ENCODE measurements at places on chromosomes 7 and 10.

GRCh38 chr10:119029613-119030420 is at the start of gene NANOS1:
Gene NANOS1 (plus strand): TSS chr10:119029714. CDS start chr10:119029802, 88 bp downstream.
- no peak for DNase-seq

DNA sequence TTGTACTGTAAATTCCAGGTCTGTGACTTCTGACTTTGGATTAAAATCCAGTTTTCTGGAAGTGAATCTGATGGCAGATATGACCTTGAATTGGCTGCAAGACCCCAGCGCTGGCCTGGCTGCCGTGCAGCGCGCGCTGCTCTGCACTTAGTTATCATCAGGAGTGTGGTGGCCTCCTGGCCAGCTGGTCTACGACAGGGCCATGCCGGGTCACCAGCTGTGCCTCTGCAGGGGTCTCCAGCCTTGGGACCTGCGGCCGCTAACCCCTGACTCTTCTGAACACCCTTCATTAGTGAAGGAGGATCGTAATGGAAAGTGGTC is 190.7 kb upstream of the SH2B2 start:
- no peak for DNase-seq

GRCh38 chr10:124151466-124152095 is 58.2 kb upstream of the CHST15 start:
- no peak for DNase-seq

GRCh38 chr7:131724776-131725345 is 168.4 kb upstream of the PODXL start:
- no peak for DNase-seq

- DNase-seq, result no peak
Observed at GRCh38 chr10:31072451-31072850, 40.8 kb upstream of the ZNF438 start.

DNA sequence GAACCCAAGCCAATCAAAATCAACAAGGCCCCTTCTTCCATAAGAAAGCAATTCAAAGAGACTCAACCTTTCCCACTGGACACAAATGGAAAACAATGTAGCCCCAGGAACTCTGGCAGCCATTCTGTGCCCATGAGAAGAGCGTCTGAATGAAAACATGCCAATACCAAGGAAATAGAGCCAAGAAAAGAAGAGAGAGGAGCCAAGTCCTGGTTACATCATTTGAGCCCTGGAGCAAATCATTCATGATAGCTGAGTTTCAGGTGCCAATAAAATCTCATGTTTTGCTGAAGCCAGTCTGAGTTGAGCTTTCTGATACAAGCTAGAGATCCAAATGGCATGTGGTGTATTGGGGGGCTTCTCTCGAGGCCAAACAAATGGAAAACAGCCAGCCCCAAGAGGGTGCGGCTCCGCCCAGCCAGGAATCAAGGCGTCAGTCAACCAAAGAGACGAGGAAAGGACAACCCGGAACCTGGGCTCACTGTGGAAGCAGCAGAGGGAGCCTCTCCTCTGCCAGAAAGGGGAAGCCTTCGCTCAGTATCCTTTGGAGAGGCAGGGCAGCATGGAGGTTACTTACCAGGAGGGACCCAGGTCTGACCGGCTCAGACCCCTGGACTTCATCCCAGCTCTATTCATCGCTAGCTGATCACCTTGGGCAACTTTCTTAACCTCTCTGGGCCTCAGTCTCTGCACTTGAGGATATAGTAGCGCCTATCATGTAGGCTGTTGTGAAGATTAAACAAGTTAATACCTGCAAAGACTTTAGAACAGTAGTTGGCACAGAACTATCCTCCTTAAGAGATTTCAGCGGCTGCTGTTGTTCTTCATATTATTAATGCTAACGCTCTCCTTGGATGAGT is 61.8 kb downstream of the OAT start:
- peak; percentile 5 for DNase-seq

DNA sequence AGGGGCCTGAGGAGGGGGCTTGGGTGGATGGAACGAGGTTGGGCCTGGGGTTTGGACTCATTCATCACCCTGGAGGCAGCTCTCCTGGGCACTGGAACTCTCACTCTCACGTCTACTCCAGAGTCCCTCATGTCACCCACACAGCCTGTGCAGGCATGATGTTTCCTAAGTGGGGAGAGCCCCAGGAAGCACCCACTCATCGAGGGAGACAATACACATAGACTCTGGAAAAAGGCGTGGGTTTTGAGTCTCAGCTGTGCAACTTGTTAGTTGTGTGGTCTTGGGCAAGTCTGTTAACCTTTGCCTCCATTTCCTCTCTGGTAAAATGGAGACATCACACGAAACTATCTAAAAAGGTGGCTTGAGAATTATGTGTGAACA is 25.9 kb upstream of the RBM20 start:
- DNase-seq, result no peak

DNA sequence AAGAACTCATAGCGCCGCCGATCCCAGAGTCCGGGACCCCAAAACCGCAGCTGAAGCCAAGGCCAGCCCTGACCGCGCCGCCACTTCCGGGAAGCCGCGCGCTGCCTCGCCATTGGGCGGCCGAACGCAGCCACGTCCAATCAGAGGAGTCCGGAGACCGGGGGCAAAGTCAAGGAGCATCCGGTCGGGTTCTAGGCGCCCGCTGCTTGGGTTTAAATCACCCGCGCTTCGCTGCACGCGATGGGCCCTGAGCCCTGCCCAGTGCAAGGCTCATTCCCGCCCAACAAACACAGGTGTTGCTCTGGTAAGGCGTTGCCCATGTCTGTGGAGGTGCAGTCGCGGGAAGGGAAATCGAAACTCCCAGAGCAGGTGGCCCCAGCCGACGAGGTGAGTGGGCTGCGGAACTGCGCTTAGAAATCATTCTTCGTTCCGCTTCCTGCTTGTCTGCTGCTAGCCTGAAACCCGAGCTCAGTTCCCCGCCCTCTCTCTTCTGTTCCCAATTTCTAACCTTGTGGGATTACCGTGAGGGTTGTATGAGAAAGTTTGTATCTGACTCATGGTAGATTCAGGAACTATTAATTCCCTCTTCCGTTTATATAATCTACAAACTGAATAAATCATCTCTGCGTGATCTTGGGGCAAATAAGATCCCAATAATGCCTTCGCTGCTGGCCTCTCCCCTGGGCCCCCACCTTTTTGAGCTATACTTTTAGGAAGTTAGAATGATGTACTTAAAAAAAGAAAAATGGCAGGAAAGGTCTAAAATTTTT is at the start of gene DCLRE1C:
TSS of gene DCLRE1C (minus strand) at position 96 of the 770 bp plus-strand sequence. CDS start at position 10, 86 bp downstream.
- peak; percentile 65 for DNase-seq

- DNase-seq, result no peak
Observed at GRCh38 chr10:7048061-7048460, 362.8 kb downstream of the SFMBT2 start.

DNA sequence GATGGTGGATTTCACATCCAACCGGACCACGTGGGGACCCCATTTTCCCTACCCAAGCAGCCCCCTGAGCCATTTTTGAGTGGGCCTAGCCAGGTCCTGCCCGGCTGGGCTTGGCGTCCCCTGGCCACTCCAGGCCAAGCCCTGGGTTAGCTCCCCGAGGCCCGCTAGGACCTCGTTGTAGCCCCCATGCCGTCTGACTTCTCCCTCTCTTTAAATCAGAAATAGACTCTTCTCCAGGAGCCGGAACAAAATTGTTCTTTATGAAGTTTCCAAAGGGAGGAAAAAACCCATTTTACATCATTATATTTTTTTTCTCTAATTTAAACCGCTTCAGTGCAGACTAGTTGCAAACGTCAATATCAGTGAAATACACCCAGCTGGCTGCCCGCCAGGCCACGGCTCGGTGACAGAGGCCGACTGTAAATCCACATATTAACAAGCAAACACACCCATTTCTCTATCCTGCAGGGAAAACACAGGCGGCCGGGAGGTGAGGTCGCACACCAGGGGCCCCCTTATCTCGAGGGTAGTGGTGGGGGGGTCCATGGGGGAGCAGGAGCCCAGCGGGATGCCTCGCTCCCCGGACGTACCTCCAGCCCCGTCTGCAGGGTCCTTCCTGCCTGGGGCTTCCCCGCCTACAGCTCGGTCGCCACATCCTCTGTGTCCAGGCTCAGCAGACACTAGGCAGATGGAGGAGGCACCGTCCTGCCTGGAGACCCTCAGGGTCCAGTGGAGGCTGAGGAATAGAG is 72.7 kb downstream of the ELFN1 start:
- no peak for DNase-seq

- no peak for DNase-seq
Observed at GRCh38 chr10:19847321-19847720, 31.1 kb downstream of the PLXDC2 start.

- DNase-seq, result no peak
Observed at GRCh38 chr10:86904600-86904999, 52.8 kb downstream of the MMRN2 start.

- DNase-seq, result no peak
Observed at GRCh38 chr10:33974976-33975478, 640.6 kb upstream of the NRP1 start.

DNA sequence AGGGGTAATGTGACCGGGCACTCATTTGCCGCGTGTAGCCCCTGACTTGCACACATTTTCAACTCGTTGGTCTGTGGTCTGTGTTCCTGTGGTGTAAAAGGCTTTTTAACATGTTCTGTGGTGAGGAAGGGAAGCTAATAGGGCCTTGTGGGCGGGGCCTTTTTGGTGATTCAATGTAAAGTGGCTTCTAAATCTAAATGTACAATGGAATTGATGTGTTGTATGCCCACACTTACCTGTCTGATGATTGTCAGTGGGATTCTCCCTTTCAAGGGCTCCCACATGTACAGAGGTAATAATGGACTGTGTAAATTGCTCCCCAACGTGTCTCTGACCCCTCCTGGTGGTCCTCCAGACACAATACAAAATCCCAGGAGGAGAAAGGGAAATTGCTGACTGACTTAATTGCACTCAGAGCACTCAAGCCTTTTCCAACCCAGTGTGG is 43.1 kb upstream of the GATAD1 start:
- DNase-seq, result no peak

- peak; percentile 21 for DNase-seq
Observed at GRCh38 chr7:79287981-79288380, 165.5 kb downstream of the MAGI2 start.

GRCh38 chr10:48317321-48317990 is 11.0 kb downstream of the MAPK8 start:
- DNase-seq, result no peak

DNA sequence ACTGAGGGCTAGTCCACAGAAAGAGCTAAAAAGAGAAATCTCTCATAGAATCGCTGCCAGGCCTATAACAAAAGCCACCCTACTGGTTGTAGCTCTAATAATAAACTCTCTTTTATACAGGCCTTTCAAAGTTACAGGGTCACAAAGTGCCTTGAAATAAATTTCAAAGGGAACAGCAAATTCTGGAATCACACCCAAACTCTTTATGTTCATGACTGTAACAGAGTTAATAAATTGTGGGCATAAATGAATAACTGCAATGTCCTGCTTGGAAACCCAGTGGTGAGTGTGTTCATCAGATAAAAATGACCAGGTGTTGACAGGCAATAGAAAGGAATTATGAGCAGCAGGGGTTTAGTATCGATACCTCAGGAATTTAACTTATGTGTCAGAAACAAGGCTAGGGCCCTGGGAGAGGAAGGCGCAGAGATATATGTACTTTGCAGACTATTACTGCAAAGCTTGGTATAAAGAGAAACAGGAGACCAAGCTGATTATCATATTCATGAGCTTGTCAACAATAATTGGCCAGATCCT is 9.3 kb downstream of the CDC14C start:
- DNase-seq, result no peak

- no peak for DNase-seq
Observed at GRCh38 chr10:95290461-95291364, at the start of gene PDLIM1. Gene PDLIM1 (minus strand): TSS chr10:95291003. CDS start chr10:95290915, 88 bp downstream.

All from fibroblast of the conjunctiva (primary cell).